ENCODE measurements at places on chromosomes 1 and 21.

DNA sequence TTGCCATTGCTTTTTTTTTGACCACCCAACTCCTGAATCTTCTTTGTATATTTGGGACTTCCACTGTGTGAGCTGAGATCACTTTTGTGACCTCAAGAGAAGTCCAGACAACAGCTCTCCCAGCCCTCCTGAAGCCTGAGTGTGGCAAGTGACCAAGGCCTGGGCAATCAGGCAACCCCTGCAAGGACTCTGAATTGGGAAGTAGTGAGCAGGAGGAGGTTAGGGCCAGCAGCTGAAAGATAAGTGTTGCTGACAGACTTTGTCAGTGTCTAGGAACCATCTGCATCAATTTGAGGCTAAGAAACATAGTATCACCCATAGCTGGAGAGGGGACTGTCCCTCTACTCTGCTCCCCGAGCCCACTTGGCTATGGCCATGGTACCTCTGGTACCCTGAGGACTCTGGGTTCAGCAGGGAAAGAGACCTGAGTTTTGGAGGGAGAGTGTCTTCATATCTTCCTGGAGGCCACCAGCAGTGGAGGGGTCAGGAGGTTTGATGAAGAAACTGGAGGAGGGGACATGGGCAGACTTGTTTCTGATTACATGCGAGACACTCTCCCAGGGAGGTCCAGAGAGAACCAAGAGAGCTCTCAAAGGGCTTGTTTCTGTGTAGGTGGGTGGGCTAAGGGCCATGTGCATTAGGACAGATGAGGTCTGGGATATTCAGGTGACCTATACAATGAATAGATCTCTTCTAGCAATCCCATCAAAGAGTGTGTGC is 147.0 kb upstream of the DNAH14 start:
- DNase-seq: no peak

- no peak for DNase-seq
These were observed 2.8 kb upstream of the TARS2 start for GRCh38 chr1:150484431-150484830.

DNA sequence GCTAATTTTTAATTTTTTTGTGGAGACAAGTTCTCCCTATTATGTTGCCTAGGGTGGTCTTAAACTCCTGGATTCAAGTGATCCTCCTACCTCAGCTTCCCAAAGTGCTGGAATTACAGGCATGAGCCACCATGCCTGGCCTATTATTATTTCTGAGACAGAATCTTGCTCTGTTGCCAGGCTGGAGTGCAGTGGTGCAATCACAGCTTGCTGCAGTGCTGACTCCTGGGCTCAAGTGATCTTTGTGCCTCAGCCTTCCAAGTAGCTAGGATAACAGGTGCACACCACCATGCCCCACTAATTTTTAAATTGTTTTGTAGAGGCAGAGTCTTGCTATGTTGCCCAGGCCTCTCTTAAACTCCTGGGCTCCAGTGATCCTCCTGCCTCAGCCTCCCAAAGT is 196.3 kb downstream of the CAMTA1 start:
- DNase-seq: no peak

GRCh38 chr1:228074954-228075730 is 7.4 kb upstream of the ARF1 start:
- no peak for DNase-seq

DNA sequence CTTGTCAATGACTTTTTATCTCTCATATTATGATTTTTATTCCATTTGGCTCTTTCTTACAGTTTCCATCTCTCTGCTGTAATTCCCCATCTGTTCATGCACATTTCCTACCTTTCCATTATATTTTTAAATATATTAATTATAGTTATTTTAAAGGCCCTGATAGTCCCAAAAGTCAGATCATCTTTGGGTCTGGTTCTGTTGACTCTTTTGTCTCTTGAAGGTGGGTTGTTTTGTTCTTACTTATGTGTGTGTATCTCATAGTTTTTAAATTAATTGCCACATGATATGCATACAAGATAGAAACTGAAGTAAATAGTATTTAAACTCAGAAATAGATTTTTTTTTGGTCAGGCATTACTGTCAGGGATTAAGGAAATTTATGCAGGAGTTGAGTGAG is 178.0 kb upstream of the AJAP1 start:
- DNase-seq: no peak

DNA sequence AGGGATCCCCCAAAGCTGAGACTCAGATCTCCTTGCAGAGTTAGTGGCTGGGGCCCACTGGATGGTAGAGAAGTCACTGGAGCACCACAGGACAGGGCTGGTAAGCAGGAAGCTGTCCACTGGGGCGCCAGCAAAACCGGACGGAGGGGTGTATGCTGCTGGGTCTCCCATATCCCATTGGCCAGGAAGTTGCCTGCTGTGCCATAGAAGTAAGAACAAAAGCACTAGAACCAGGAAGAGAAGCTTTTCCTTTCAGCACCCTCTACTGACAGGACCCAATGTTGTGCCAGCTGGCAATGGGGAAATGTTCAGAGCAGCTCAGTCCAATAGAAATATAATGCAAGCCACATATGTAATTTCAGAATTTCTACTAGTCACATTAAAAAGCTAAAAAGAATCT is 146.6 kb downstream of the SPATA46 start:
- no peak for DNase-seq

GRCh38 chr1:219741011-219741970 is 128.4 kb upstream of the ZC3H11B start:
- DNase-seq: no peak

DNA sequence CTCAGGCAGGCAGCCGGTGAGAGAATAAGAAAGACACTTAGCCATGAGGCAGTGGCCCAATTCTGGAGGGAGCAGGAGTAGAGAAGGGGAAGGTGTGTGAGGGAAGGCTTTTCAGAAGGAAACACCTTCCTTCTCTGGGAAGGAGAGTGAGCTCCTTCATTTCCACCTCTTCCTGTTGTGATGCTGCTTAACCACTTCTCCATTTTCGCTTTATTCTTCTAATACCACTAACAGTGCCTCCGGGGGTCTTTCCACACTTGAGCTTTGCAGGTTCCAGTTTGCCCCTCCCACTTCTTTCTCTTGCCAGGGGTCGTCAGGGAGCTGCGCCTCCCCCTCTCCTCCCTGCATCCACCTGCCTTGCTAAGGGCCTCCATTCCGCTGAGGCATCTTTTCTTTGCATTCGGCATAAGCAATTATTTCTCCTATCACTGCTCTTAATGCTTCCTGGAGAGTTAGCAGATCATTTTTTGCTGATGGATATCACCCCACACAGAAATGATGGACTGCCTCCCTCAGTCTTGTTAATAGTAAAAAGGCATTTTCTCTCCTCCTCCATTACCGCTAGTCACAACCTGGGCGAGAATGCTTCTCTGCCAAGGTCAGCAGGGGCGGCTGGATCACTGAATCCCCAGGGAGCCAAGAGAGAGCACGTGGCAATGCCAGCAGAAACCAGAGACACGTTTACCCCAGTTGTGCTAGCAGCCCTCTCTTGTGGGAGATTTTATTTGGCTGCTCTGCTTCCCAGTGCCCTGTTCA is 74.8 kb downstream of the ELAVL4 start:
- no peak for DNase-seq

- no peak for DNase-seq
These were observed 5.3 kb downstream of the COL18A1 start for GRCh38 chr21:45410151-45410864.

DNA sequence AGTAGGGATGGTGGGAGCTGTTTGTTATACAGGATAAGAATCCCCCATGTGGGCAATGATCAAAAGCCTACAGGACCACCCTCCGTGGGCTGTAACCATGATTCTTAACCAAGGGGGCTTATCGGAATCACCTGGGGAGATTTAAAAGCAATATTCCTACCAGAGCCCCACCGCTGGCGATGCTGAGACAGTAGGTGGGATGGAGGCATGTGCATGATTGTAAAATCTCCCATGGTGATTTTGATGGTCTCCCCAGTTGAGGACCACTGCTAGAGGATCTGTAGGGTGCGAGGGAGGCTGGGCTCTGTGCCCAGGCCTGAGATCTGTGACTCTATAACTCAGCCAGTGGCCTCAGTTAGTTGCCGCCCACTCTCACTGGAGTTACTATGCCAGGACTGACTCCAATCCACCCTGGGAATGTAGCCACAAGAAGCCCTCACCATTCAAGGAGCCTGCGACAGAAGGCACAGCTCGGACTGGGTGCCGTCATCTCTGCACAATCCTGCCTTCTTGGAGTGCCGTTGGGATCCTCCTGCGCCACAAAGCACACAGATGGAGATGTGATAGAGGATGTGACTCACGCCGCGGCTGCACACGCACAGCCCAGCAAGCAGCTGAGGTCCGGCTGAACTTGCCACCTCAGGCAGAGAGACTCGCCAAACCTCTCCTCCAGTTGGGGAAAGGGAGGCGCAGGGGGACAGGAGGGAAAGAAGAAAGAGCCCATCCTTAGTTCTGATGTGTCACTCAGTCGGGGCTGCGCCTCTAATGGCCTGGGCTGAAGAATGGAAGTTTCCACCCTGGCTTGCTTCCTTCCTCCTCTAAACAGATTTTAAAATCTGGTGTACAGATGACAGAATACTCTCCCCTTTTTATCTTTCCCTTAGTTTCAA is 26.5 kb downstream of the AKNAD1 start:
- no peak for DNase-seq

DNA sequence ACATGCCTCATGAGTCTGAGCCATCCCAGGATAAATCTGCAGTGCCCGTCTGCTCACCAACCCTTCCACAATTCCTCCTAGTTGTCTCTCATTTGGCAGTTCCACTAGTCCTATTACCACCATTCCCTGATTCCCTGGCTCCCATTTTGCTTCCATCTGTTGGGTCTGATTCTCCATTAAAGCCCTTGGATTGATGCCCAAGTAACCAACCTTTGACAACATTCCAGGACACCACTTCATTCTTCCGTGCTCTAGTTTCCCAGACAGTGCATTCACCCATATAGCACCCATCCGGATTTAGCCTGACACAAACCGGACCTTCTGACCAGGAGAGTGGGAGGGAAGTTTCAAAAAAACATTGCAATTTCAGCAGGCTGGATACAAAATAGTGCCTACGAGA is 189.4 kb upstream of the PALMD start:
- DNase-seq: no peak

DNA sequence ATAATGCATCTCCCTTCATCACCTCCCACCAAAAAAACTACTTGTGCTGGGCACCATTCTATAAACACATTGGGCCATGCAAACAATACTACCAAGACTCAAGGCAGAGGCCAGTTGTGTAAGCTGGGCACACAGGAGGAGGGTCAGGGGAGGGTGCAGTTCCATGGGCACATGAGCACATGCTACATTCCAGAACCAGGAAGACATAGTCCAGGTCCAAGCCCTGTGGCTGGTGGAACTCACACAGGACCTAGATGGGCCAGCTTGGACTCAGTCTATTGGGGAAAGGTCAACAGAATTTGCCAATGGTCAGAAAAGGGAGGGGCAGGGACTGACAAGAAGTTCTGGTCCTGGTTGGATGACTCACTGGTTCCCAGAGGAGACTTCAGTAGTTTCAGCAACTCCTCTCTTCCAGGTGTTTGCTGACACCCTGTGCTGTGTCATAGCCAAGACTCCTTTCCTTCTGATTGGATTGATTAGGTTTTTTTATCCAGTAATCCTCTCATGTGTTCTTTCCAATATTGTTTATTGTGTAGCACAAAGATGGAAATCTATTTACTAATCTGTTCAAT is 249.7 kb downstream of the C1orf94 start:
- no peak for DNase-seq

- DNase-seq: no peak
These were observed 185.2 kb downstream of the FAF1 start for GRCh38 chr1:50774759-50775351.

DNA sequence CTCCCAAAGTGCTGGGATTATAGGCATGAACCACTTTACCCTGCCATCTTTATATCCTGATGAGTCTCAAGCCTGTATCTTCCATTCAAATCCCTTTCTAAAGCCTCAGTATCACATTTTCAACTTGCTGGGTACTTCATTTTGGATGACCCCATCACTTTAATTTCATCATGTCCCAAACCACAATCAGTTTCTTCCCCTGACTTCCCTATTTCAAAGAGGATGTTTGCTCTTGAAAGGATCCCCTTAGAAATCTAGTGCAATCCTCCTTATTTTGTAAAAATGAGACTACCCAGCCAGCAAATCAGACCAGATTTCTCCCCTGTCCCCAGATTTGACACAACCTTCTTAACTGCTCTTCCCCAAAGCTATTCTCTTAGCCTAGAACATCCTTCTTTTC is 7.0 kb upstream of the TRIT1 start:
- no peak for DNase-seq

- DNase-seq: no peak
These were observed 186.4 kb upstream of the ZNHIT6 start for GRCh38 chr1:85894651-85895050.

DNA sequence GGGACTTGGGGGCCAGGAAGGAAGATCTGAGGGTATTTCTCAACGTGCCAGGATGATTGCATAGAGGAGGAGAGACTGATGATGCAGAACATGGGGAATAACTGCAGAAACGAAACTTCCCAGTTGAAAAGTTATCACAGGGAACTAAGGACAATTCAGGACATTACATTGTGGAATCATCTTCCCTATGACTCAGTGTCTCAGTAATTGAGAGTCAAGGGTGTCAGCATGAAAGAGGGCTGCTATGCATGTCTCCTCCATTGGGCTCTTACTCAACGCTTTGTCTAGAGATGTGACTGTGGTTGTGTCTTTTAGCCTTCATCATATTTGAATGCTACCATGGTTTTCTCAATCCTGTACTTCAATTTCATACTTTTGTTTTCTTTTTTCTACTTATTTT is 48.9 kb upstream of the PTGFR start:
- no peak for DNase-seq

- DNase-seq: no peak
These were observed 51.8 kb downstream of the RUNX1 start for GRCh38 chr21:34997294-34997693.

DNA sequence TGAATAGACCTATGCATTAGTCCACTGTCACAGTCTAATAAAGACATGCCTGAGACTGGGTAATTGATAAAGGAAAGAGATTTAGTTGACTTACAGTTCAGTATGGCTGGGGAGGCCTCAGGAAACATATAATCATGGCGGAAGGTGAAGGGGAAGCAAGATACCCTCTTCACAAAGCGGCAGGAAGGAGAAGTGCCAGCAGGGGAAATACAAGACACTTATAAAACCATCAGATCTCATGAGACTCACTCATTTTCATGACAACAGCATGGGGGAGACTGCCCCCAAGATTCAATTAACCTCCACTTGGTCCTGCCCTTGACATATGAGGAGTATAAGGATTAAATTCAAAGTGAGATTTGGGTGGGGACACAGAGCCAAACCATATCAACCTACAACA is 59.4 kb downstream of the CAPN9 start:
- DNase-seq: no peak

DNA sequence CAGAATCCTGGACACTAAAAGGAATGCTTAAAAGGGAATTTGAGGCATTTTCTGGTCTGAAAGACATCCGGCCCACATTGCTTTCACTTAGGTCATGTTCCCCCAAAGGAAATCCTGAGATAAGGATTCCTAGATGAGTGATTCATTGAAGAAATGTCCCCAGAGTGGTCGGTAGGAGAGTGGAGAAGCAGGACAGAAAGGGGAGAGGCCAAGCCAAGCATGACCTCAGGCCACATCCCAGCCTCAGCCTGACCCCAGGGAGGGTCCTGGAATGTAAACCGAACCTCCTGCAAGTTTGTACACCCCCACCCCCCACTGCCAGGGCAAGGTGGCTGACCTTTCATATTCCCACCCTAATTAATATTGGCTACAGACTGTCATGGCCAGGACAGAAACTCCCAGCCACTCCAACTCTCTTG is 16.6 kb downstream of the HIVEP3 start:
- DNase-seq: no peak

GRCh38 chr1:13703558-13704490 is 3.8 kb downstream of the PRDM2 start:
- no peak for DNase-seq

Data from stimulated activated CD4-positive, alpha-beta T cell treated with anti-CD3 and anti-CD28 coated beads, Interleukin-12 subunit alpha, Interleukin-12 subunit beta, amount 100 ng/mL, for 24 hours (primary cell).